Myocyte (in vitro differentiated cells): ENCODE measurements at places on chromosomes 6 and 20. TPM values are rescaled to one million over a fixed set of nuclear protein-coding genes. Genes with fewer than 3 reads are reported as not detected.
A peak's percentile ranks its signal among the peaks of the same experiment; 100 is the strongest.

- DNase-seq: no peak
These were observed 31.4 kb downstream of the NHSL1 start for GRCh38 chr6:138467901-138468300.

The RBM24 gene
- total RNA-seq: 230 and 289 TPM in 2 replicates

DNA sequence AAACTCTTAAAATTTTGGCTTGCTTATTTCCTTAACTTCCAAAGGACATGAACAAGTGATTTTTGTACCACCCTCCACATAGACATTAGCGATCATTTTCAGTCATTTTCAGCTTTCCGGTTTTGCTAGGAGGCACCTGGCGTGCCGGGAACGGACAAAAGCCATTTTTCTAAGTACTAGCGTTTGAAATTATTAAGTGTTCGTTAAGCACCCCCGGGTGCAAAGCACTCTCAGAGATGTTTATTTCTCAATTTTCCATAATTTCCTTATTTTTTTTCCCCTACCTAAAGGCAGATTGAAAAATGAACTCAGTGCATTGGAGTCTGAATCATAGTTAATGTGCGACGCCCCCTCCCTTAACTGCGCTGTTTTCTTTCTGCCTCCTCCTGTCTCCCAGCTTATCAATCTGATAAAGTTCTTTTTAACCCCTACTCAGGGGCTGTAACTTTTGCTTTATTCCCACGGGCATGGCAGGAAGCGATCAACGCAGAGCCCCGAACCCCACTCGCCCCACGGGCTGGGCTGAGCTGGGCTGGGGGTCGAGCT is 58.2 kb downstream of the ZNF831 start:
- DNase-seq: peak; percentile 1

DNA sequence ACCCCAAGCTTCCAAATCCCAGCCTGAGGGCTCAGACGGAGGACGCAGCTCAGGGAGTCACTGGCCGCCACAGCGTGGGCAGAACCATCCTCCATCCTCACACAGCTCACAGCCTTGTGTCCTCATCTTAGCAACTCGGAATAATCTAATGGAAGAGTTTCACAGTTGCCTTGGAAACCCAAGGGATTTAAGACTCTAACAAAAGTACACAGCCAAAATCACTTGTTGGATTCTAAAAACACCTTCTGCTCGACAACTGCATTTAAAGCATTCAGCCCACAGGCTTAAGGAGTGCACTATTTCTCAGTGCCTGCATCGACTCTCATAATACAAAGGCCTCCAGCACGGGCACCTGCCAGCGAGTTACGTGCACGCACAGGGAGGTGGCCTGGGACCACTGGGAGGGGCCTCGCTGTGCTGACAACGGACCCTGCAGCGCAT is 45.4 kb downstream of the ZBTB46 start:
- no peak for DNase-seq

- peak; percentile 47 for DNase-seq
These were observed 25.9 kb upstream of the TGM2 start for GRCh38 chr20:38190936-38191371.

DNA sequence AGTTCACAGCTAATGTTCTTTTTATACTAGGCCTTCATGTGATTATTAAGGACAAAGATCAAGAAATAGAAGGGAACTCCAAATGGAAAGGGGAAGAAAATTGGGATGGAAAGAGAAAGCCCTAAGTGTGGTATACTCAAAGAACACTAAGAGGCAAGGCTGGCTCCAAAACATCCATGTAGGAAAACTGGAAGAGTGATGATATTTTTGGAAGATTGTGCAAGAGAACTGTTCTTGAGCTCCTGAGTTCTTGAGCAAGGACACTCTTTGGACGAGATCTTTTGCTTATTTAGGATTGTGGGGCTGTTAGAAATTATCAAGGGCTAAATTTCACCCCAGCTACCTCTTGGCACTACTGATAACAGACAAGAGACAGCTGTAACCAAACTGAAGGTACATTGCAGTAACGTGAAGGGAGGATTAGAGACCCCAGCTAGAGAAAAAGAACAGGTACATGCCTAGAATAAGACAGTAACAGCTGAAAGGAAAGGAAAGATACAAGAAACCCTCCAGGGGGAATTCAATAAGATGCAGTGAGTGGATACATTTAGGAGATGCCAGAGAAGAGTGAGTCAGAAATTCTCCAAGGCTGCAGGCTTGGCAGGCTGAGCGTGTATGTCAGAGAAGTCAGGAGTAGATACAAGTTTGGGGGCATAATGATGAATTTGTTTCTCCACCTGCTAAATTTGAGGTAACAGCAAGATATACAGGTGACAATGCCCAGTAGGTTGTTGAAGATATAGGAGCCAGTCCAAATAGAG is 69.7 kb downstream of the CBLN4 start:
- no peak for DNase-seq

GRCh38 chr20:36506253-36506652 is 35.1 kb upstream of the MYL9 start:
- DNase-seq: no peak

DNA sequence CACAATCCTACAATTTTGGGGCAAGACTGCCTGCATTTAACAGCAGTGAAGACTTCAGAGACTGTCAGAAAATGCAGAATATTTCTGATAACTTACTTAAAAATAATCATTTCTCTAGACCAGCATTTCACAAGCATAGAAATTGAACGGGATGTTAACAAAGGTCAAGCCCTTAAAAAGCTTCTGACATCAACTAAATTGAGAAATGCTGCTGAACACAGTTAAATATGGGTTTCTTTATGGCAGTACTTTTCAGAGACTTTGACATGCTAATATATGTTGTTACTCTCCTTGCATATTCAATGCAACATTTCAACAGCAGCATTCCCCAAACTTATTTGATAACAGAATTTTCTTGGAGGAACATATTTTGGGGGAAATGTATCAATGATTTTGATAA is 84.5 kb downstream of the KIF13A start:
- no peak for DNase-seq

DNA sequence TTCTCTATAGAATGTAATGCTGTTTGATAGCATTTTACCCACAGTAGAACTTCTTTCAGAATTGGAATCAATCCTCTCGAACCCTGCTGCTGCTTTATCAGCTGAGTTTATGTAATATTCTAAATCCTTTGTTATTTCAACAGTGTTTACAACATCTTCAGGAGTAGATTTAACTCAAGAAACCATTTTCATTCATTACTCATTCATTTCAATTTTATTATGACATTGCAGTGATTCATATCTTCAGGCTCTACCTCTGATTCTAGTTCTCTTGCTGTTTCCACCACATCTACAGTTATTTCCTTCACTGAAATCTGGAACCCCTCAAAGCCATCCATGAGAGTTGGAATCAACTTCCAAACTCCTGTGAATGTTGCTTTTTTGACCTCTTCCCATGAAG is 93.7 kb downstream of the ZFAND3 start:
- DNase-seq: no peak

DNA sequence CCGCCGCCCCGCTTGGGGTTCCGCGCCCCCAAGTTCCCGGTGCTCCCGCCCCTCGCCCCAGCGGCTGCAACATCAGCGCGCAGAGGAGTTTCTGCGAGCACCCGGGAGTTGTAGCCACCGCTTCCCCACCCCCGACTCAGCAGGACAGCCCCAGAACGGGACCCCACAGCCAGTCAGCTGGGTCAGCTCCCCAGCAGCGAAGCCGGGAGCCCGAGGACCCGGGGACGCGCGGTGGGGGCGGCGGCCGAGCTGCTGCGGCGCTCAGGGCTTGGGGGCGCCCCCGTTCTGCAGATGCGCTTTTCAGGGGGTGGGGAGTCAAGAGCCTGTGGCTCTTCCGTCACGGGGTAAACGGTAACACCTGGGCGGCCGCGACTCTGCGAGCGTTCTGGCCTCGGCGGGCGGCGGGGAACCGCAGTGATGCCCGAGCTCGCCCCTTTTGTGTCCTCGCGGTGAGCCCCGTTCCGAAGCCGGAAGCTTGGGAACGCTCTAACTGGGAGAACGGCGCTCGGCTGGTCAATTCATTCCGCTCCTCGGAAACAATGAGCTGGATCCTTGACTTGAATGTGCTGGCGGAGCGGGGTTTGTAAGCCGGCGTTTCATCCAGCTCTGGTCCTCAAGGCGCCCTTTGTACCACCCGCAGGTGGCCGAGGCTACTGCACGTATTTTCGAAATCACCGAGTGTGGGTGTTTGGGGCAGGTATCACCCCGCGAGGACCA is 774 bp downstream of the PLEKHG1 start:
- peak; percentile 15 for DNase-seq

DNA sequence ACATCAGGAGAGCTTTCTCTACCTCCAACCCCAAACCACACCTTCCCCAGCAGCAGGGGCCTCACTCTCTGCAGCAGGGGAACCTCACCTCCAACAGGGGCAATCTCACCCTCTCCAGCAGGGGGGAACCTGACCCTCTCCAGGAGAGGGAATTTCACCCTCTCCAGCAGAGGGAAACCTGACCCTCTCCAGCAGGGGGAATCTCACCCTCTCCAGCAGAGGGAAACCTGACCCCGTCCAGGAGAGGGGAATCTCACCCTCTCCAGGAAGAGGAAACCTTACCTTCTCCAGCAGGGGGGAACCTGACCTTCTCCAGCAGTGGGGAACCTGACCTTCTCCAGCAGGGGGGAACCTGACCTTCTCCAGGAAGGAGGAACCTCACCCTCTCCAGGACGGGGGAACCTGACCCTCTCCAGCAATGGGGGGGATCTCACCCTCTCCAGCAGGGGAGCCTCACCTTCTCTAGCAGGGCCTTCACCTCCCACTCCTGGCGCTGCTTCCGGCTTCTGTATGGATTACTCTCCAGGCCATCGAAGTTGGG is 3.1 kb downstream of the B3GALT4 start:
- peak; percentile 34 for DNase-seq

GRCh38 chr6:145603424-145603833 is 131.9 kb downstream of the EPM2A start:
- DNase-seq: no peak

- no peak for DNase-seq
These were observed 77.6 kb upstream of the NEDD9 start for GRCh38 chr6:11309947-11310665.

- DNase-seq: no peak
These were observed 738.1 kb upstream of the GJE1 start for GRCh38 chr6:141394565-141395051.

DNA sequence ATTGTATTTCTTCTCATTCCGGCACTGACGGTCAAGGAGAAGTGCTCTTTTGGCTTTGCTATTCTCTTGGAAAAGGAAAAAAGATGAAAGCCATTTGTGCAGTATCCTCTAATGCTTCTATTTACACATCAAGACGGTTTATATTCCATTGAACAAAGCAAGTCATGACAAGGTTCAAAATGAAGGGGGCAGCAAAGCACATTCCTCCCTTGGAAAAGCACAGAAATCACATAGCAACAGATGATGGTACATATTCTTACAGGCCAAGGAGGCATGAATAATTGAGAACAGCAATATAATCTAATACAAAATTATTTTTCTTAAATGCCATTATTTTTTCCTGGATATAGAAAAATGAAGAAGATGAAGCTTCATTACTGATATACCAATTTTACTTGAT is 508.2 kb upstream of the JAG1 start:
- no peak for DNase-seq

- no peak for DNase-seq
These were observed 154.5 kb downstream of the CFAP61 start for GRCh38 chr20:20206788-20207187.

The NOL4L gene
- total RNA-seq: 2.5 and 3.1 TPM in 2 replicates

DNA sequence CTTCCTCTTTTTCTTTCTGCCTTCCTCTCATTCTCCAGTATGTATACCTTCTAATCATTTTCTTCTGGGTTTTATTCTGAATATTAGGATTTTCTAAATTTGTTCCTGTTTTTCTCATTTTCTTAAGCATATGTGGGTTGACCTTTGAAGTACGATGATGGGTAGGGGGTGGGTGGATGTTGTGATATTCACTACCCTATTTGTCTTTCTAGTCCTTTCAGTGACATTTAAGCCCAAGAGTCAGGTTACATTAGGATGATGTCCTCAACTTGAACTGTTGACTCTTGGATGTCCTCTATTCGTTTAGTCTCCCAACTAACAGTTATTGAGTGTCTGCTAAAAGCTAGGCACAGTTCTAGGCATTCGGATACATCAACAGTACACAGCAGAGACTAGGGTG is 7.3 kb downstream of the ABT1 start:
- DNase-seq: no peak

The HDGFL1 gene
- not detected in 2 replicates for total RNA-seq

GRCh38 chr6:163335671-163336545 is 78.6 kb upstream of the QKI start:
- peak; percentile 54 for DNase-seq

GRCh38 chr6:85435851-85436250 is 14.0 kb upstream of the NT5E start:
- no peak for DNase-seq

GRCh38 chr20:8473459-8473858 is 341.4 kb downstream of the PLCB1 start:
- DNase-seq: peak; percentile 23

The LY6G5C gene
- total RNA-seq: 2.7 and 3.4 TPM in 2 replicates

DNA sequence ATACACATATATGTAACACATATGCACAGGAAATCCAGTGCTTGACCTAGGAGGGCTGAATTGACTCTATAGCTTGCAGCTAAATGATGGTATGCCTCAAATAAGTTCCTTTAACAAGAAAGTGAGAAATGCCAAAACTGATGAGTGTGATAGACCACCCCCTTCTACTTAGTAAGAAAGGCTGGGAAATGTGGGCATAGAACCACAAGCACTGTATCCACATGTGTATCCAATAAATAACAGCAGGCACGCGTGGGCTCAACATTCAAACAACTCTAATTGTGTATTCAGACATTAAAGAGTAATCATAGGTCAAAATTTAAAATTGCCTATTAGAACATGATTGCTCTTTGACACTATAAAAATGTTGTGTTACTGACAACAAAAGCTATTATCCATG is 54.1 kb downstream of the FAM83B start:
- DNase-seq: no peak

The GSTA3 gene
- not detected in 2 replicates for total RNA-seq
